ENCODE measurements at places on chromosomes 3 and 15.

- no peak for DNase-seq
Measured at GRCh38 chr3:45741742-45742460, 52.7 kb downstream of the SACM1L start.

- no peak for DNase-seq
Measured at GRCh38 chr15:60531801-60532200, 52.9 kb upstream of the ICE2 start.

DNA sequence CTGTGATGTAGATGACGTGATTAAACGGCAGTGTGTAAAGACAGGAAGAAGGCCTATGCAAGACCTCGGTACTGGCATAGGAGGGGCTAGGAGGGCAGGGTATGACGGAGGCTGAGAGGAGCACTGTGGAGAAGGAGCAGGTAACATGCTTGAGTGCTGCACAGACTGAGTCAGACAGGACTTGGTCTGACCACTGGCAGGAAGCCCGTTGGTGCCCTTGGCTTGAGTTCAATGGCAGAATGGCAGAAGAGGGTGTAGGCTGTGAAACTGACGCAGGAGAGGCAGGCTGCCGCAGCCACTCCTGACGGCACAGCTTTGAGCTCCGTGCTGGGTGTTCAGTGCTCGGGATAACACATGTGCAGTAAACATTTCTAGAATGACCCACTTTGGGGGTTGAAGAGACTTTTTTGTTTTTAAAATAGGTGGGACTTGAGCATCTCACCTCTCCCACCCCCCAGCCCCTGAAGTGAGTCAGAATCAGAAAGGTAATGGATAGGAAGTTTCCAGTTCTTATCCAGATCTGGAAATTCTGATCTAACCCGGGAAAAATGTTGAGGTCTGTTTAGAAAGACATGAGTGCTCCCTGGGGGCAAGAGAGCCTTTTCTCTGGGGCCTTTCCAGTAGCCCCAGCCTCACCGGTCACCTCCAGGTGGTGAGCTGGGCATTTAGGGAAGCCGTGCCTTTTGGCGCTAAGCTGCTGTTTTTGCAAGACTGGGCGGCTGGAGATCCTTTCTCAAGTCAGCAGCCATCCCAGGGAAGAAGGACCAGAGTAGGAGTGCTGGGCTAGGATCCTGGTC, 126.4 kb downstream of the RPLP1 start:
- no peak for DNase-seq

GRCh38 chr3:161890147-161890625, 393.6 kb downstream of the OTOL1 start:
- no peak for DNase-seq

DNA sequence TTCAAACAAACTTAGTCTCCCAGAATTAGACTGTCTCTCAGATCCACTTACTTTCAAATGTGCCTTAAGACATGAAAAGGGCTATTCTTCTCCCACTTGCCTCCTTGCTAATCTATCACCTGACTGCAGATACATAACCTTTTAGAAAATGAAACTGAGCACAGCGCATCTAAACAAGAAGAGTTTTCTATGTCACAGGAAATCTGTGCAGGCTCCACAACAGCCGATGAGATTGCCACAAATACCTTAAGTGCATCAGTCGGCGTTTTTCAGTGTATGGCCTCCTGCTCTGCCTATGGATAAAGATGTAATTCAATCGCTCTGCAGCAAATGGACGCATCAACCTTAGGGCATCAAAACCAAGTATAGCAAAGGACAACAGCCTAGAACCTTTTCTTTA, 544.2 kb downstream of the FOXP1 start:
- DNase-seq = peak; percentile 51

GRCh38 chr3:159069091-159069490, 267.2 kb downstream of the MFSD1 start:
- no peak for DNase-seq

- no peak for DNase-seq
Measured at GRCh38 chr3:71548705-71549384, 34.7 kb downstream of the FOXP1 start.

DNA sequence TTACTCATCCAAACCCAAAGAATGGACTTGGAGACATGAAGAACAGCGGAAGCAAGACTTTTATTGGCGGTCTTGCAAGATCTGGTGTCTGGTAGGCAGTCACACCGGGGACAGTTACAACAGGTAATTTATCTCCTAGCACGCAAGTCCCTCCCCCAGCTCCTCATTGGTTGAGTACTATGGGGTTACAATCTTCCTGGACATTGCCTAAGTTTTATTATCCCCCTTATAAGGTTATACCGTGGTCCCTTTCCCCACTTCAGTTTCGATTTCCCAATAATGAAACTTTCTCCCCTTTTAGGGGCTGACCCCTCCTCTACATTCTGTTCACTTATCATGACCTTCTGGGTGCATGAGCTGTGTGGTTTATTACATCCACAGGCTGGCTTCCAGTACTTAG, 18.7 kb downstream of the ARL8B start:
- DNase-seq = no peak

- no peak for DNase-seq
Measured at GRCh38 chr3:50890688-50891344, 216.1 kb downstream of the DOCK3 start.

- DNase-seq = no peak
Measured at GRCh38 chr15:94273826-94274225, 42.5 kb downstream of the MCTP2 start.

DNA sequence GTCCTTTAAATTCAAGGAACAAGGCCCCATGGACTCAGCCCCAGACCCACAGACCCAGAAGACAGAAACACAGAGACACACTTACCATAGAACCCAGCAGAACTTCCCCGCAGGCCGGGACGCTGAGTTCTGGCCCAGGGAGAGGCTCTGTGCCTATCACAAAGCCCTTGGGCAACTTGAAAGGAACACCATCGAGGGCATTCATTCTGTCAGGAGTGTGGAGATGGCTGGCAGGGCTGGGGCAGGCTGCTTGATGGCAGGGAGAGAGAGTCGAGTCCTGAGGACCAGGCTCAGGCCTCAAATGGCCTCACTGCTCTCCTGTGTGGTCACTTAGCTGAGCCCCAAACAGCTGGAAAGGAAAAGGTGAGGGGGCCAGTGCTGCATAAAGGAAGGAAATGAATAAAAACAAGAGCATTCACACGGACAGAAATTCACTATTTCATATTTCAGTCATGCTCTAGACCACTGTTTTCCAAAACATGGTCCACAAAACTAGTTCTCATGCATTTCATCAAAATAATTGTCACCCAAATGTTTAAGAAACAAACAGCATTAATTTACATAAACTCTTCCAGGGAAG, 8.9 kb downstream of the UBAP1L start:
- DNase-seq = no peak

- no peak for DNase-seq
Measured at GRCh38 chr3:110656394-110657025, 415.1 kb upstream of the NECTIN3 start.

GRCh38 chr3:19543212-19543841, 390.7 kb downstream of the EFHB start:
- DNase-seq = no peak

DNA sequence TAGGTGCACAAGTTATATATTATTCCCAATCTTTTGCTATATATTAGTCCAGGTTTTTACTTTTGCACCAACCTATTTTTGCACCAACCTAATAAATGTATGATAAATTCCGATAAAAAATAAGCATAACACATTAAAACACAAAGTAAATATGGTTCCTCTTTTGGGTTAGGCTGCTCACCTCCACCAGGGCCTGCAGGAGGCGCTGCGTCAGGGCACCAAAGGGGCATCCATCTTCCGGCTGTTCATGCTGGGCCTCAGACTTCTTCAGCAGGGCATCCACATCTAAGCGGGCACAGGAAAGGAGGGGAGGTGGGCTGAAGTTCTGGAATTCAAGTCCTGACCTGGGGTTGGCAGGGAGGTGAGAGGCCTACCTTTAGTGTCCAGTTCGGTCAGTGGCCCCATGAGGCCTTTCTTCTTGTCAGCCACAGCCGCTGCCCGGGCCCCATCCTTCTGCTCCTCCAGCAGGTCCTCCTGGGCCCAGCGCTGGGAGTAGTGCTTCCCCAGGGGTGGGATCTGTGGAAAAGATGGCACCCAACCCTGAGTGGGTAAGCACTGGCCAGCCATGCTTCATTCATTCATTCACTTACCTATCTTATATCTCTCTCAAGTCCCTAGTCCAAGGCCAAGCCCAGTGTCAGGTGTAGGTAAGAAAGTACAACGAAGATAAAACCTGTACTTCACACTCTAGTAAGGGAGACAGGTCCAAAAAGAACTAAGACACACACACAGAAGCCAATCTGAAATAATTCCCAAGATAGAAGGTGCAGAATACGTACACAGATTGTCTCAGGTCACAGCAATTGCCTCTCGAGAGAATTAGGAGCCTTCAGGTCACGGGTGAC, 5.2 kb downstream of the TADA3 start:
- DNase-seq = no peak

- no peak for DNase-seq
Measured at GRCh38 chr3:13525827-13526625, 22.9 kb upstream of the FBLN2 start.

- no peak for DNase-seq
Measured at GRCh38 chr3:8147711-8148110, 353.9 kb upstream of the LMCD1 start.

GRCh38 chr3:51519848-51520247, 18.7 kb upstream of the RAD54L2 start:
- no peak for DNase-seq

- no peak for DNase-seq
Measured at GRCh38 chr15:67472957-67473356, 48.0 kb upstream of the C15orf61 start.

GRCh38 chr3:136637176-136637575, 115.0 kb downstream of the STAG1 start:
- DNase-seq = no peak

GRCh38 chr3:65785065-65785645, 253.6 kb downstream of the MAGI1 start:
- DNase-seq = no peak

DNA sequence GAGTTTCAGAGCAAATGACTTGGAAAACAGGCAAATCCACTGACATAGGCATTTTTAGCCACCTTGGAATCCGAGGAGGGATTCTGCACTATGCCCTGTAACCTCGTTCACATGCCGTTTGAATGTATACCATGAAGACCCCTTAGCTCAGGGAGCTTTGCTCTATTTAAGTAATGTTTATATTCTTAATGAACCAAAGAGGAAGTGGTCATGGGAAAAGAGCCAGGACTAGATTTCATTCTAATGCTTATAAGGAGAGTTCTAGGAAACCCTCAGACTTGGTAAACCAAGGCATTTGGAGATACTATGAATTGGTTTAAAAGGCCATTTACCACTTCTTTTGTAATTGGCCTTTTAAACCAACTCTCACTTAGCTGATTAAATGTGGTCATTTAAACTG, 178.9 kb downstream of the IGF1R start:
- DNase-seq = no peak

DNA sequence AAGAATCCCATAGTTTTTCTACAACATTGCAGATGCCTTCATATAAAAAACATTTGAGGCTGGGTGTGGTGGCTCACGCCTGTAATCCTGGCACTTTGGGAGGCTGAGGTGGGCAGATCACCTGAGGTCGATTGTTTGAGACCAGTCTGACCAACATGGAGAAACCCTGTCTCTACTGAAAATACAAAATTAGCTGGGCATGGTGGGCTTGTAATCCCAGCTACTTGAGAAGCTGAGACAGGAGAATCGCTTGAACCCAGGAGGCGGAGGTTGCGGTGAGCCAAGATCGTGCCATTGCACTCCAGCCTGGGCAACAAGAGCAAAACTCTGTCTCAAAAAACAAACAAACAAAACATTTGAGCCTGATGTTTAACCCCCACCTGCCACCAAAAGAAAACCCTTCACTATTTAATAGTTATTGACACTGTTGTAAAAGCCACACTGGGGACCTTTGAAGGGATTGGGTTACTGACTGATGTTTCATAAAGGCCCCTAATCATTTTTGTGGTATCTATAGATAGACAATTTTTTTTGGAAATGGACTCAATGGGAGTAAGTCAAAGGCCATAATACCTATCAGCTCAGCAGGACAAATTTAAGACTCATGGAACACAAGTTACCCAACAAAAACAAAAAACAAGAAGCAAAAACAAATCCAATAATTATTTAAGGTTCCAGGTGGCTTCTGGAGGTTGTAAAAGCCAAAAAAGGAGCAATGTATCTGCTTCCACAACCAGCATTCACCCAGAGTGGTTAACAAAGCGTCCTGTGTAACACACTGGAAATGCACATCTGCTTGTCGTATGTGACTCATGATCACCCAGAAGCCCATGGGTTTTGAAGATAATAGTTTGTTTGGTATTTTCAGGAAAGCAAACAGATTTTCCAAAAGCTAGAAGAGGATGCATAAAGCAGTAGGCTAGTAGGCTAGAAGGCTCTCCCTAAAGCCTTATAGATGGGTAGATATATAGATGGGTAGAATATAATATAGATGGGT, 41.2 kb downstream of the CDCP1 start:
- DNase-seq = no peak

DNA sequence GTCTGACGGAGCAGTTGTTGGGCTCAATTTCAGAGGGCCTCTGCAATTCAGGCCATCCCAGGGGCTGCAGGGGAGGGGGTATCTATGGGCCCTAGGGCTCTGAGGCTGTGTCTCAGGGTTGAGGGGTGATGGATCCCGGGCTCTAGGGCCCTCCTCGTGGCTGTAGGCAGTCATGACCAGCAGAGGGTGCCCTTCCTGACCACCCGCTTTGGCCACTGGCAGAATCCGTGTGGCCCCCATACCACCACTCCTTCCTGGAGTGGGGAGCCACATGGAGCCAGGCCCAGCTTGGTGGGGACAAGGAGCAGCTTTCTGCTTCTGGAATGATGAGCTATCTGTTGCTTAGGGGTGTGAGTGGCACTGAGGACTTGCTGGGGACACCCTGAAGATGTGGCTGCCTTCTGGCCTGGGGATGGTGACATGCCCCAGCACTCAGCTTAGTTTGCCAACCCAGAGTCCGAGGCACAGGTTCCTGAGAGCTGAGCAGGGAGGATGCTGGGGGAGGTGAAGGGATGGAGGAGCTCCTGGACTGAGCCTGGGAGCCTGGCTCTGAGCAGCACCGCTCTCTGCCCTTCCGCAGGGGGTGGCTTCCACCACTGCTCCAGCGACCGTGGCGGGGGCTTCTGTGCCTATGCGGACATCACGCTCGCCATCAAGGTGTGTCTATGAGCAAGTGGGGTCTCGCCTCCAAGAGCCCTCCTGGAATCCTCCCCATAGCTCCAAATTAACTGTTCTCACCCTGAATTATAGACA, 20.2 kb downstream of the HDAC11 start:
- DNase-seq = no peak

GRCh38 chr3:183491923-183492848, 63.3 kb downstream of the KLHL6 start:
- DNase-seq = no peak

GRCh38 chr15:52523647-52524046, 5.0 kb downstream of the MYO5A start:
- DNase-seq = no peak

GRCh38 chr3:47102081-47102600, 61.8 kb downstream of the SETD2 start:
- DNase-seq = no peak

DNA sequence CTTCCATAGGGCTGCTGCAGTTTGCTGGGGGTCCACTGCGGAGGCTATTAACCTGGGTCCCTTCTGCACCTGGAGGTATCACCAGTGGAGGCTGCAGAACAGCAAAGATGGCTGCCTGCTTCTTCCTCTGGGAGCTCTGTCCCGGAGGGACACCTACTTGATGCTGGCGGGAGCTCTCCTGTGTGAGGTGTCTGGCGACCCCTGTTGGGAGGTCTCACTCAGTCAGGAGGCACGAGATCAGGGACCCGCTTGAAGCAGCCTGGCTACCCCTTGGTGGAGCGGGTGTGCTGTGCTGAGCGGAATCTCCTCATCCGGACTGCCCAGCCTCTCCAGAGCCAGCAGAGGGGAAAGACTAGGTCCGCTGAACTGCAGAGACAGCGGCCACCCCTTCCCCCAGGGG, 56.0 kb upstream of the CTXND1 start:
- DNase-seq = no peak
